ENCODE measurements at places on chromosomes 12 and 14. TPM values are rescaled to one million over a fixed set of nuclear protein-coding genes. Genes with fewer than 3 reads are reported as not detected.

Gene EXOC3L4
- total RNA-seq: 1.8 TPM

Gene OR11H7
- total RNA-seq: not detected

Gene CDKL1
- total RNA-seq: 7.3 TPM

Gene DIABLO
- 15.8 TPM for total RNA-seq

Gene KIF5A
- total RNA-seq: 1.3 TPM

Gene LRRC10
- total RNA-seq: not detected

Gene ACVRL1
- 37.1 TPM for total RNA-seq

Gene NFKBIA
- 345 TPM for total RNA-seq

Gene SCNN1A
- 62.5 TPM for total RNA-seq

Gene RASAL1
- total RNA-seq: 0.66 TPM

Gene TAPBPL
- total RNA-seq: 14.5 TPM

Gene CLEC7A
- total RNA-seq: 5.7 TPM

Gene VIPAS39
- 6.3 TPM for total RNA-seq

Gene ANKRD33
- not detected for total RNA-seq

Gene LUM
- total RNA-seq: 93.7 TPM

Gene DACT1
- 4.0 TPM for total RNA-seq

Measured in body of pancreas (tissue), 4 donors.